ENCODE measurements at places on chromosomes 5 and 9.

DNA sequence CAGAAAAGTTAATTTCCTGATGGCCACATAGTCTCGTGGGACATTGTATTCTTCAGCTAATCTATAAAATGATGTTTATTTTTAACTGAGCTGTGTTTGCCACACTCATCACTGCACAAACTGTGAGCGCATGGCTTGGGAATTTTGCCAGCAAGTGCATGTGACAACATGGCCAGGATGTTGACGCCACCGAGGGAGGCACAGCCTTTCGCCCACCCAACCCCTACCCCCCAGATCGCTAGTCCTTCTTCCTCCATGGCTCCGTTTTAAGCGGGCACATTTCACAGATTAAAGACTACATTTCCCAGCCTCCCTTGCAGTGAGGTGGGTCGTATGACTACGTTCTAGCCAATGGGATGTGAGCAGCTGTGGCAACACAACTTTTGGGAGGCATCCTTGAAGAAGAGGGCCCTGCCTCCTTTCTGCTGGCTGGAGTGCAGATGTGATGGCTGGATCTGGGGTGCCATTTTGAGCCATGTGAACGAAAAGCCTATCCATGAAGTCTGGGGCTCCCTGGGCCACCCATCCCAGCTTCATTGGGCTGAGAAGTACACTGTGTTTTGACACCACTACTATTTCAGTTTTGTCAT lies 7.9 kb downstream of the NRARP start:
- no peak for DNase-seq

- no peak for DNase-seq
Observed at GRCh38 chr5:163434401-163434866, 3.0 kb upstream of the CCNG1 start.

- DNase-seq = no peak
Observed at GRCh38 chr5:40796487-40796889, 1.7 kb downstream of the PRKAA1 start.

- no peak for DNase-seq
Observed at GRCh38 chr9:76588316-76588715, 129.3 kb downstream of the GCNT1 start.

DNA sequence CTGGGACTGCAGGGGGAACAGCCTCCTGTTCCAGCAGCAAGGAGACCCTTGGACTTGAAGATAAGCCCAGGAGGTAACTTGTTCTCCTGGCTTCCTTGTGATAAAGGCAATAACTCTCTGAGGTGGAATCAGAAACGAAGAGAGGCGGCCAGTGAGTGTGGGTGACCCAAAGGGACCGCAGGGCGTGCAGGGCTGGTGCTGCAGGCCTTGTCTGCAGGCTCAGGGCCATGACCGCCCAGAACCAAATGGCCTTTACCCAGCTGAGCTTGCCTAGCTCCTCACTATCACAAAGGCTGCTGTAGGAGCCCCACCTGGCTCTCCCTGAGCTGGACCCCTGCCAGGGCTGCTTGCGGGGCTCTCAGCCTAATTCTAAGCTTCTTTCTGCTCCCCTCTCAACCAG lies 72.5 kb downstream of the NDFIP1 start:
- DNase-seq = no peak

DNA sequence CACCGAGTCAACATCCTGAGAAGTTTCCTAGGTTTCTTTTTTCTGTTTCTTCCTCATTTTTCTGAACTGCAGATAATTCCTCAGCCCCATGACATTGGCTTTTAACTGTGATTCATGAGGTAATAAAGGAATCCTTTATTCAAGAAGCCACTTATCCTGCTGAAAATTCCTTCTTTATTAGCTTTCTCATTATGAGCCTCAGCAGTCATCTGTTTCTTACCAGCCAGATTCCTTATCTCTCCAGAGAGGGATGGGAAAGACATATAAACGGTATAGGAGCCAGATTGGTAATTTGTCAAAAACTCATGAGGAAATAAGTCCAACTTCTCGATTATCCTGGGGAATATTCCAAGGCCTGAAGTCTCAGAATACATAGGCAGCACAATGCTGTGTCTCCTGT lies 465.4 kb downstream of the ICE1 start:
- DNase-seq = no peak

- DNase-seq = no peak
Observed at GRCh38 chr5:42840269-42840668, 28.6 kb upstream of the SELENOP start.

GRCh38 chr9:79939819-79940218 lies 368.1 kb downstream of the TLE4 start:
- no peak for DNase-seq

DNA sequence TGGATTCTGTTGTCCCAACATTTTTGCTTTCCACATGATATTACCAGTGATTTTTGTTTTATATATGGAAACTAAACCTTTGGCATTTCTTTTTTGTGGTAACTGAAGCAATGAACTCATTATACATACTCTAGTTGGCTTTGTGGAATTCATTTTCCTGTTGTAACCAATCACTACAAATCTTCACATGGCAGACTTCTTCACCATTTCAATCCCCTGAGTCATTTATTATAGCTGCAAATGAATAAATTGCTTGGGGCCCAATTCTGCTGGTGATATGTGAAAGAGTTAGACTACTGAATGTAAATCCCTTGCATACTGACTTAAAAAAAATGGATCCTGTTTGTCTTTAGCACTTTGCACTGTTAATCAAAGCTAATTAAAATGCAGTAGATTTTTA lies 1709.6 kb upstream of the WWC1 start:
- DNase-seq = no peak

DNA sequence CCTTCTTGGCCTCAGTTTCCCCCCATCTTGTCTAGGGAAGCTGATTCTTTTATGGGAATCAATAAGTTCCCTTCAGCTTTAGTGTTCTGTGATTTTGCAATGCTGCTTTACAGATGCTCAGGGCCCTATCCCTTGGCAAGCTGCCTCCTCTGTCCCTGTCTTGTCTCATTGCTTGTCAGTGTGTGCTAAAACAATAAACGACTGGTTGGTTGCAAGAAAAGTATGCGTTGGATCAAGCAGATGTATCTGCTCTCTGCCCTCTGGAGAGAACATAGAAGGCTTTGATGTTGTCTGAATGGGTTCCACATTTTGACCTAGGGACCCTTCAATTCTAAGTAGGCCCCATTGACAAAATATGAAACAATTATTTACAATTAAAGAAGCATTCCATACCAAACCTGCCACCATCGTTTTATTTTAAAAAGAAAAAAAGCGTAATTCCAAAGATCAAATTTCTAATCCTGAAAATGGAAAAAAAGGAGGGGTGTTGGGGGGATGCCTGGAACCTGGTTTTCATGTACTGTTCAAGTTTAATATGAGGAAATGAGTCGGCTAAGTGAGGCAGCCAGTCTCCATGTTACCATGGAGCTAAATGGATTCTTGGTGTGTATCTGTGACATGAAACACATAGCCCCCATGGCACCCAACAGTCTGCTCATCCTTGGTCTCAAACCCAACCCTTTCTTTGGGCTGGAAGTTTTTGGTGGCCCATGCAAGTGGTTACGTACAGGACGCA lies 31.2 kb upstream of the TARS1 start:
- no peak for DNase-seq

- no peak for DNase-seq
Observed at GRCh38 chr5:16477541-16477940, 11.9 kb upstream of the ZNF622 start.

DNA sequence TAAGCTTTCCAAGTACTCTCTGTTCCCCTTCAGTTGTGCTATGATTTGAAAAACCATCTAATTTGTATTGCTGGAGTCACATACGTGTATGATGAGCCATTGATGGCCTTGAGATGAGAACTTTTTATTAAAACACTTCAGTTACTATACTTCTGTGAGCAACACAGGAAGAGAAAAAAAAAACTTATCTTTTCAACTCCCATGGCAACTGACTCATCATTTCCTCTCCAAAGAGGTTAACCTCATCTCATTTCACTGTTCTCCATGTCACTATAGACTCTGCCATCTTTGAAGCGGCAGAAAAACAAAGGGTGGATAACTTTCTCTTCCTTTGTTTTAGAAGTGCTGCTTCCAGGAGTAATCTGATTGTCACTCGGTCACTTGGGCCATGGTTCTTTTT lies 104.3 kb upstream of the PCSK1 start:
- DNase-seq = no peak

DNA sequence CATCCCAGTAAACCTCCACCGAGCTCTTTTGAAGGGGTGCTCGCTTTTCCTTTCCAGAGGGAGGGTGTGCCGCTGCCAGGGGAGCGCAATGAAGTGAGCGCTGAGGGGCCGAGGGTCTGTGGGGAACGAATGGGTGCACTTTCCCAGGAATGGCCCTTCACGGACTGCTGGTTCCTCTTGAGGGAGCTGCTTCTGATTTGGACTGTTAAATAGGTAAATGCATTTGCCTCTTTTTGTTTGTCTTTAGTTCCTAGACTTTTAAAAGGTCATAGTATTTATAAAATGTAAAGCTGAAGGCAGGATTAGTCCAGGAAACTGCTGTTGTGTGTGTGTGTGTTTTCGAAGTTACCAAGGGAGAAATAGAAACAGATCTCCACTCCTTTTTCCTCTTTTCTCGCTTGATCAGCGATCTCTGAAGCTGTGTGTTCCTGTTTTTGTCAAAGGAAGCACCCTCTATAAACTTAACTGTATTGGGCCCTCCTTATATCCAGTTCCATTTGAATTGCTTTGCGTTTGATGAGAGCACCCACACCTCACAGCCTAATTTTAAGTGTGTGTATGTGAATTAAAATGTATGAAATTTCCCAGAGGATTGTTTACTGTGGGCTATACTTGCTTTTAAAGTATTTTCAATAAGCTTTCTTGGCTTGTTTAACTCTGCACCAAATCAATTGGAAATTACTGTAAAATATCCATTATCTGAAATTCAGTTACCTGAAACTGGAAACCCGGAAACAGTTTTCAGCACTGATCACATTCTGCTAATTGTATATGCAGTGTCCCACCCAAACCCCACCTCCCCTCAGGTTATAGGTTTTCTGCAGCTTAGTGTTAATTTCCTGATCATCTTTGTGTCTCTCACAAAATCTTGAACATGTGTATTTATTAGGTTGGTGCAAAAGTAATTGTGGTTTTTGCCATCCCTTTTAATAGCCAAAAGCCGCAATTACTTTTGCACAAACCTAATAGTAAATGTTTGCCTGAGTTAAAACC lies 966 bp downstream of the SNX2 start:
- peak; percentile 3 for DNase-seq
